ENCODE measurements at places on chromosomes 6 and 20.

DNA sequence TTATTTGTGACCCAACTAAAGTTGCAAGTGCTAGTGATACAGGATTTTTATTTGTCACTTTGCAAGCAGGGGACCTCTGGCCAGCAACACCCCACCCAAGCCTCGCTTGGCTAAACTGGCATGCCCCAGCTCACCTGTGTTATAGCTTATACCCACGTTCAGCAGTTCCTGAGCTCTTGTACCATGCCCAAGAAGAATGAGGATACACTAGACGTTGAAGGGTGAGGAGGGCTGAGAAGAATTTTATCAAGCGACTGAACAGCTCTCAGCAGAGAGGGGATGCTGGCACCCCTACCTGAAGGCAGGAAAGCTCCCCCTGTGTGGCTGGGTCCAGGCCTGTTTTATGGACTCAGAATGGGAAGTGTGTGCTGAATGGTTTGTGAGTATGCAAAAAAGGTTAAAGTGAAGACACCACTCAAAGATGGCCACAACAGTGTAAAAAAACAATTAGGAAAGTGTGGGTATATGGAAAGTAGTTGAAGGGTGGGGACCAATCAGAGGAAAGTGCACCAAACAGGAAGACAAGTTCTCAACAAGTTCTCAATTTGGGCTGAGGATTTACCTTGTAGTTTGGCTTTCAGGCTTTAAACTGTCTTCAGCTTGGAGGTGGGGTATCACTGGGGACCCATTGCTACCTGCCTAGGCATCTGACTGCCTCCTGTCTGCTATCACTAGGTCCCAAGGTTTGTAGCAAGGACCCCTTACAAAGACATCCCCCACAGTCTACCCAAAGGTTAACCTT lies 15.0 kb downstream of the BTN2A1 start:
- no peak for DNase-seq

DNA sequence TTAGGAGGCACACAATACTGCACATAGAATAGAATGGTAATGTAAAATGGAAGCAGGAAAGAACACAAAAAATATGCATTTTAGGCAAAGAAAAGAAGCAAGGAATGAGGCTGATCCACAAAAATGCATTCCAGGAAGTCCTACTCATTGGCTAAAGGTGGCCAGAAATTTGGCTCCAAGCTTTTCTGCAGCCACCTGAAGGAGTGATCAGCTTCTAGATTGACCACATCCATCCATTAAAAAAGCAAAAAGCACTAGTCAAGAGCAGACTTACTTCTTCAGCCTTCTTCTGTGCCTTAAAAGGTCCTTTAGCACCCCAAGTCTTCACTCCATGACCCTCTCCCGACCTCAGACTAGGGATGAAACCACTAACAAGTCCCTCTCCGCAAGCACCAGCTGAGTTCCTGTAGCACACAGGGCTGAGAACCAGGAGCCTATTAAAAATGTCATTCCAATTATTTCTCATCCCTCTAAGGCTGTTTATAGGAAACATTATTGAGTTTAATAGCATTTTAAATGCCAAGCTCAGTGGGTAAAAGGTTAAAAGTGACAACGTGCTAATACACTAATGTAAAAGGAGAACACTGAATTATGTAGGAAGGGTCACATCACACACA lies 36.5 kb downstream of the TRAM2 start:
- no peak for DNase-seq

GRCh38 chr6:159981403-159982245 lies 12.7 kb downstream of the IGF2R start:
- no peak for DNase-seq

GRCh38 chr20:11447371-11448100 lies 470.2 kb upstream of the BTBD3 start:
- no peak for DNase-seq

GRCh38 chr6:137286916-137287315 lies 67.7 kb upstream of the IFNGR1 start:
- no peak for DNase-seq

- DNase-seq = no peak
Observed at GRCh38 chr6:1297746-1298145, 14.2 kb upstream of the FOXQ1 start.

GRCh38 chr6:35230498-35230897 lies 16.7 kb downstream of the SCUBE3 start:
- no peak for DNase-seq

DNA sequence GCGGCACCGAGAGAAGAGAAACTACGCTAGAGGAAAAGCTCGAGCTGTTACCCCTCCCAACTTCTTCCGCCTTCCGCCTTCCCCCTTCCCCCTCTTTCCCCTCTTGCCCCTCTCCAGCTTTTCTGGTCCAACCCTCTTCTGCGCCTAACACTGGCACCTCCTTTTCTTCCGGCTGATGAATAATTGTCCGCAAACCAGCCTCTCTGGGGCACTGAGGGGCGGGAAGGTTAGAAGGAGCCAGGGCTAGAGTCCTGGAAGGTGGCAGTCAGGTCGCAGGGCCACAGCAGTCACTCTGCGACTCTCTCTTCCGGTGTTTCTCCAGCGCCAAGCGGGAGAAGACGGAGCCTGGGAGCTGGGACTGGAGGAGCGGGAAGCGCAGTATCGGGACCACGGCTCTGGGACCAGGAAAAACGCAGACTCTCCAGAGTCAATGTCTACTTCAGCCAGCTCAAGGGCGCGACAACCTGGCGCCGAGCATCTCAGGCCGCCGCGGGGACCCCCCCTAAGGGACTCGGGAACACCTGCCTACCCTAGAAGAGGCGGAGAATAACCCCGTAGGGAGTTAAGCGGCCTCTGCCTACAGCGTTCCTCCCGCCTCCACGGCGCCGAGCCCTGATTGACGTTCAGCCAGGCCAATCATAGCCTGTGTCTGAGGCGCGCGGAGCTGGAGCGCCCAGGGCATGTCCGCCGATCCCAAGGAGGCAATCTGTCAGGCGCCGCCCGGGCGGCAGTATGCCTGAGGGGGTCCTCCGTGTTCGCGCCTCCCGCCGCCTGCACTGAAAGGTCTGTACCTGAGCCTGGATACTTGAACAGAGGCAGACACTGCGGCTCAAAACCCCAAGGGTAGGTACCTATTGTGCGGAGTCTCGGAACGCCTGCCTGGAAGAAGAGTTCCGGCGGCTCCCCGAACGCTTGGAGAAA lies 40.4 kb downstream of the PSMB9 start:
- peak; percentile 86 for DNase-seq

- no peak for DNase-seq
Observed at GRCh38 chr20:18032977-18033892, 24.5 kb downstream of the OVOL2 start.

- DNase-seq = no peak
Observed at GRCh38 chr20:32505723-32506473, 79.2 kb downstream of the NOL4L start.

Data from stimulated activated CD8-positive, alpha-beta memory T cell treated with anti-CD3 and anti-CD28 coated beads, Interleukin-2, amount 100 ng/mL, for 48 hours (primary cell).